Karpas-422 (cell line): ENCODE measurements at places on chromosomes 12 and 14. TPM values are rescaled to one million over a fixed set of nuclear protein-coding genes. Genes with fewer than 3 reads are reported as not detected.

DNA sequence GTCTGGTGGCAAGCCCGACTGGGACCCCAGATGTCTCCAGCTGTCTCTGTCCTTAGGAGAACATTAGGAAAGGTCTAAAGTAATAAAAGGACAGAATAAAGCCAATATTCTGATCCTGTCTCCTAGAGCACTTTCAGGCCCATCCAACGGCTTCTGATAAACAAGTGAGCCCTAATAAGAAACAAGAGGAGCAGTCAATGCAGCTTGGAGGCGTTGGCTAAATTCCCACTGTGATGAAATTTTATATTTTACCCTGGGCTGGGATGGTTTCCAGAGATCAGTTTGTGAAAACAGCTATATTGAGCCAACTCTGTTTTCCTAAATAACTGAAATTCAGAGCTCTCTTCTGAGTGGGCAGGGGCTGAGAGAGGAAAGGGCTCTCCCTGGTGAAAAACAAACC, 55.5 kb upstream of the SRRM4 start:
- no peak for DNase-seq
- no peaks in the 10 kb centered on the region for H3K4me1 ChIP-seq
- no peak overlapping the region for H3K4me3 ChIP-seq
- H3K27ac ChIP-seq = no peak overlapping the region

Gene ARHGEF25
- total RNA-seq = 0.87 TPM in 1 of 2 replicates, not detected in the other

Gene LTBR
- not detected in 2 replicates for total RNA-seq

GRCh38 chr14:50530358-50530757, 2.0 kb downstream of the MAP4K5 start:
- H3K4me1 ChIP-seq = peaks cover 52% of the 10 kb centered on the region
- no peak for DNase-seq
- peak overlapping the region; percentile 48; the same call in 1 of the 2 replicates for H3K27ac ChIP-seq
- H3K27me3 ChIP-seq = no peaks in the 10 kb centered on the region
- peak overlapping the region; percentile 70 for H3K4me3 ChIP-seq

GRCh38 chr14:92717571-92718042, 30.8 kb downstream of the LGMN start:
- DNase-seq = no peak
- no peaks in the 10 kb centered on the region for H3K27me3 ChIP-seq
- H3K4me1 ChIP-seq = no peaks in the 10 kb centered on the region
- H3K4me3 ChIP-seq = no peak overlapping the region
- H3K36me3 ChIP-seq = no peaks in the 10 kb centered on the region

Gene PPP2R5E
- total RNA-seq = 25.6 and 58.3 TPM in 2 replicates

DNA sequence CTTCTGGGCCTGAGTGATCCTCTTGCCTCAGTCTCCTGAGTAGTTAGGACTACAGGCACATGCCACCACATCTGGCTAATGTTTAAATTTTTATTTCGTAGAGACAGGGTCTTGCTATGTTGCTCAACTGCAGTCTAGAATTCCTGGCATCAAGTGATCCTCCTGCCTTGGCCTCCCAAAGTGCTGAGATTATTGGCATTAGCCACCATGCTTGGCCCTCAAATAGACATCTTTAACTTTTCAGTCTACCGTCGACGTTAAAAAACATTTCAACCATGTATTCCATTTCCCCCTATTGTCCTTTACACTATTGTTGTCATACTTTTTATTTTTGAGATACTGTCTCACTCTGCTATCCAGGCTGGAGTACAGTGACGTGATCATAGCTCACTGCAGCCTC, 22.4 kb downstream of the ERH start:
- no peak for DNase-seq
- no peaks in the 10 kb centered on the region for H3K27me3 ChIP-seq
- no peak overlapping the region for H3K4me3 ChIP-seq
- no peak overlapping the region for H3K27ac ChIP-seq

Gene DPPA3
- not detected in 2 replicates for total RNA-seq

Gene OR4N5
- total RNA-seq = not detected in 2 replicates

- H3K36me3 ChIP-seq = no peaks in the 10 kb centered on the region
- H3K4me3 ChIP-seq = no peak overlapping the region
- H3K27me3 ChIP-seq = no peaks in the 10 kb centered on the region
Observed at GRCh38 chr12:84134797-84135366, 777.7 kb downstream of the SLC6A15 start.

Gene TBC1D30
- 7.1 and 15.5 TPM in 2 replicates for total RNA-seq

- peaks cover 16% of the 10 kb centered on the region for H3K4me1 ChIP-seq
- DNase-seq = no peak
- H3K4me3 ChIP-seq = no peak overlapping the region
- no peaks in the 10 kb centered on the region for H3K36me3 ChIP-seq
- no peaks in the 10 kb centered on the region for H3K27me3 ChIP-seq
Observed at GRCh38 chr14:101078170-101078891, 174.8 kb upstream of the RTL1 start.

DNA sequence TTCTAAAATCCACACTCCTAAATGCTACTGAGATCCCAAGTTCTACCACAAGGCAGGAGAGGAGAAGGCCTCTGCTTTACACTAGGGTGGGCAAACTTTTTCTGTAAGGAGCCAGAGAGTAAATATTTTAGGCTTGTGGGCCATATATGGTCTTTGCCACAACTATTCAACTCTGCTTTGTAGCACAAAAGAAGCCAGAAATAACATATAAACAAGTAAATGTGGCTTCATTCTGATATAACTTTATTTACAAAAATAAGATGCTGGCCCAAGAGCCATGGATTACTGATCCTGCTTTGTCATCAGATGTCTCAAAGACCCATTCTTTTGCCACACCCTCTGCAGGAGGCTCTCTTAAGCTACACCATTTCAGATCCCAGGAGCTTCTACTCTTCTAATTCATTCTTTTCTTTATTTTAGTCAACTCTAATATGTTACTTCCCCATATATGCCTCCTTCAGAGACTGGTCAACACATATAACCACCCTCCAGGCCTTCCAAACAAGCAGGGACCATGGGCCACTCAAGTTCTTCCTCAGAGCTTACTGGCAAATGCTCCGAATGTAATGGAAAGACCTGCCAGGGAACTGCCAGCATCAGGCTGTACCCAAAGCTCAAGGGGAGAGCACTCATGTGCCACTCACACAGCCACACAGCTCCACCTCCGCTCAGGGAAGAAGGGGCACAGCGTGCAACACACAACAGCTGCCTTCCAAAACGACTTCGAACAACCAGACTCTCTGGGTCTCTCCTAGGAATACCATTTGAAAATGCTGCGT, 15.6 kb downstream of the APPL2 start:
- no peak for DNase-seq
- H3K27me3 ChIP-seq = no peaks in the 10 kb centered on the region
- H3K4me1 ChIP-seq = peaks cover 12% of the 10 kb centered on the region
- H3K36me3 ChIP-seq = no peaks in the 10 kb centered on the region
- H3K4me3 ChIP-seq = no peak overlapping the region

- H3K4me1 ChIP-seq = peaks cover 25% of the 10 kb centered on the region
- peak within 1 kb of the TSS; percentile 93 for H3K27ac ChIP-seq
- no peaks in the 10 kb centered on the region for H3K27me3 ChIP-seq
- peak within 1 kb of the TSS; percentile 90 for H3K4me3 ChIP-seq
Observed at GRCh38 chr12:56116267-56117081, at the start of gene RPL41. Gene RPL41 (plus strand): TSS chr12:56116633.

- H3K4me1 ChIP-seq = no peaks in the 10 kb centered on the region
- no peak overlapping the region for H3K27ac ChIP-seq
- DNase-seq = no peak
- no peaks in the 10 kb centered on the region for H3K27me3 ChIP-seq
- H3K4me3 ChIP-seq = no peak overlapping the region
Observed at GRCh38 chr12:110927546-110927945, 7.2 kb upstream of the MYL2 start.

Gene IFT43
- total RNA-seq = 31.6 and 66.7 TPM in 2 replicates

Gene PPP1R3E
- 48.3 and 70.4 TPM in 2 replicates for total RNA-seq

DNA sequence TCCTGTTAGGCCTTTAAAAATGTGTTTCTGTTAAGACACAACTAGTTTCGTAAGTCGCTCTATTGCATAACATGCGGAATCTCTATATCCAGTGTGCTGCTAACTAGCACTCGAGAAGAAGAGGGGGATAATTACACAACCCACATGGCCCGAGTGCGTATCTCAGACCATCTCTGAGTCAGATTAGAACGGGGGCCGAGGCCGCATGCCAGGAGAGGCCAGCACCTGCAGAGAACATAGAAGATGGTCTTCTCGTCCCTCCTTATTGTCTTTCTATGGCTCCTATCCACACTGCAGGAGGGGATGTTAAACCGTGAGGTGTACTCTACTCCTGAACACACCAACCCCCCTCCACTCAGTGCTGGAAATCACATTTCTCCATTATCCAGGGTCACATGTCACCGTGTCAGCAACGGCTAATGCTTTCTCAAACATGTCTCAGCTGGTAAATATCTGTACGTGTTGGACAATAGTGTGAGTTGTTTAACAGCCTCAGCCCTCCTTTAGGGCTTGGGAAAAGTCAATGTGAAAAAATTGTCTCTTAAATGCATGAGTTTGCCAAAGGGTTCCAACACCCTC, 56.3 kb downstream of the CCDC88C start:
- H3K27me3 ChIP-seq = no peaks in the 10 kb centered on the region
- no peak for DNase-seq
- H3K36me3 ChIP-seq = no peaks in the 10 kb centered on the region
- peaks cover 63% of the 10 kb centered on the region for H3K4me1 ChIP-seq
- H3K4me3 ChIP-seq = no peak overlapping the region
- H3K27ac ChIP-seq = no peak overlapping the region

Gene SNX6
- total RNA-seq = 48.7 and 120 TPM in 2 replicates

- no peaks in the 10 kb centered on the region for H3K36me3 ChIP-seq
- DNase-seq = no peak
- no peaks in the 10 kb centered on the region for H3K4me1 ChIP-seq
- H3K4me3 ChIP-seq = no peak overlapping the region
- no peaks in the 10 kb centered on the region; the same call in 1 of the 2 replicates for H3K27me3 ChIP-seq
Observed at GRCh38 chr14:104367866-104368750, 211.5 kb upstream of the C14orf180 start.

GRCh38 chr12:64556231-64556630, 54.1 kb upstream of the RASSF3 start:
- H3K27me3 ChIP-seq = no peaks in the 10 kb centered on the region
- no peaks in the 10 kb centered on the region for H3K36me3 ChIP-seq
- no peak for DNase-seq
- H3K4me3 ChIP-seq = no peak overlapping the region
- no peak overlapping the region for H3K27ac ChIP-seq
